Mesenchymal stem cell (in vitro differentiated cells and primary cell): ENCODE measurements at places on chromosomes 2 and 18.

GRCh38 chr2:49798570-49798969 lies 644.3 kb upstream of the FSHR start:
- no peak for DNase-seq

DNA sequence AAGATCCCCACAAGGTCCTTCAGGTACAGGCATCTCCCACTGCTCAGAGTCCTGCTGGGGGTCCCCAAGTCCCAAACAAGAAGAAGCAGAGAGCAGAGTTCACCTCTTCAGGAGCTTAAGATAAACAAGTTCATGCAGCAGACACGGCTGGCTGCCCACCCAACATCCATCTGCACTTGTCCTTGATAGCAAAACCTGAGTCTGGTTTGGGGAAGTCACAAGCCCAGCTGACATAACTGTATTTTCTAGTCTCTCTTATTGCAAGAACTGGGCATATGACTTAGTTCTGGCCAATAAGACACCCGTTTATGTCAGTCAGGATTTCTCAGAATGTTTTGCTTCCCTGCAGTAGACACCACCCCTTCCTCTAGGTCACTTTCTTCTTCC lies 31.8 kb downstream of the AFF3 start:
- no peak for DNase-seq

DNA sequence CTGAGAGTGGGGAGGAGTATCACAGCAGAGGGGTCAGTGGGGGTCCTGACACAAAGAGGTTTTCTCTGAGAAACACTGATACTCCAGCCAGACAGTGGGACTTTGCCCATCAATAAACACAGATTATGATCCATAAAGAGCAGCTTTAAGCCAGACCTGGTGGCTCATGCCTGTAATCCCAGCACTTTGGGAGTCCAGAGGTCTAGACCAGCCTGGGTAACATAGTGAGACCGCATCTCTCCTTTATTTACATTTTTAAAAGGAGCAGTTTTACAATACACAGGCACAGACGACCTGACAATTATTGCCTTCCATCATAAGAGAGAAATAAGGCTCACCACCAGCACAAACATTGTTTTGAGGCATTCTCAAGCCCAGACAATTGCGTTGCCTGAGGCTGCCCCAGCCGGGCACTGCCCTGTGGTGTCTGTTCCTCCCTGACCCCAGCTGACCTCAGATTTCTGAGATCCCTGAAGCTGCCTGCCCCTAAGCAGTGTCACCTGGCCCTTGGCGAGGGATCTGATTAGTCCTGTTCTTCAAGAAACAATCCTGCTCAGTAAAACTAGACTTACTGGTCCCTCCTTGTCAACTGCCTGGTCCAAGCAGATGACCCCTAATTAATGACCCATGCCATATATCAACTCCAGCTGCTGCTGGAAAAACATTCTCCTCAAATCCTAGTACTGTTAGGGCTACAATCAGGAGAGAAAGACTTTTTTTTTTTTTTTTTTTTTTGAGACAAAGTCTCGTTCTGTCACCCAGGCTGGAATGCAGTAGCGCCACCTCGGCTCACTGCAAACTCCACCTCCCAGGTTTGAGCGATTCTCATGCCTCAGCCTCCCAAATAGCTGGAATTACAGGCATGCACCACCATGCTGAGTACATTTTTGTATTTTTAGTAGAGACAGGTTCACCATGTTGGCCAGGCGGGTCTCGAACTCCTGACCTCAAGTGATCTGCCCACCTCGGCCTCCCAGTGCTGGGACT lies 59.4 kb upstream of the SOS1 start:
- no peak for DNase-seq

DNA sequence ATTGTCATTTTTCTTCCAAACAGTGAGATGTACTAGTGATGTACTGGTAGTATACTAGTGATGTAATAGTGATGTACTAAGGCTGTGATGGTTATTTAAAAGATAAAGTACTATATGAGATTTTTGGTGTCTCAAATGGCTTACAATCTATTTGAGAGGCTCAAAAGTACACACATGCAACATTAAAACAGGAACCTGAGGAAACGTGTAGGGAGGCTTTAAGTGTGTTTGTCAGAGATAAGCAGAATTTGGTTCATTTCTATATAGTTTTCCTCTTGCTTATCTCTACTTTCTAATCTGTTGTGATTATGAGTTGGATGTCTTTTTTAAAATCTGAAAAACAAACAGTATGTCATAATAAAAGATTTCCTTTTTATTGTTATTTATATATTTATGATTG lies 100.9 kb upstream of the SERTAD2 start:
- no peak for DNase-seq

DNA sequence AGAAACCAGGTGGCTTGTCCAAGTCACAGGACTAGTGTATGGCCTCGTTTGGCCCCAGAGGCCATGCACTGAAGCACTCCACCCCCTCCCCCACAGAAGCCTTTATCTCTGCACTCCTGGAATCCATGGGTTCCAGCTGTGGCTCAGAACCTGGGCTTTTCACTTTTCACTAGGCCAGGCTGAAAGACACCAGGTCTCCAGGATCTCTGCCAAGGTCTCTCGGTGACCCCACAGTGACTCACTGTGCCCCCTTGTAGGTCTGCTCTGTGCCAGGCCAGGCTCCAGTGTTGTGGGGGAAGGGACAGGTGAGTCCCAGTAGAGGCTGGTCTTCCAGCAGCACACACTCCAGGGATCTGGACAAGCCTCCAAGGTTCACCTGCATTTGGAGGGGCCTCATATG lies 31.0 kb upstream of the GLI2 start:
- DNase-seq, result no peak

GRCh38 chr18:65983750-65984149 lies 232.9 kb downstream of the CDH7 start:
- DNase-seq, result peak; percentile 0

GRCh38 chr2:160876029-160876428 lies 284.2 kb upstream of the TANK start:
- DNase-seq, result no peak

GRCh38 chr2:241812730-241813643 lies 4.0 kb downstream of the NEU4 start:
- no peak for DNase-seq

GRCh38 chr2:30686669-30687068 lies 120.6 kb downstream of the CAPN13 start:
- DNase-seq, result no peak

GRCh38 chr2:180394305-180394704 lies 387.2 kb upstream of the CWC22 start:
- peak; percentile 4 for DNase-seq

DNA sequence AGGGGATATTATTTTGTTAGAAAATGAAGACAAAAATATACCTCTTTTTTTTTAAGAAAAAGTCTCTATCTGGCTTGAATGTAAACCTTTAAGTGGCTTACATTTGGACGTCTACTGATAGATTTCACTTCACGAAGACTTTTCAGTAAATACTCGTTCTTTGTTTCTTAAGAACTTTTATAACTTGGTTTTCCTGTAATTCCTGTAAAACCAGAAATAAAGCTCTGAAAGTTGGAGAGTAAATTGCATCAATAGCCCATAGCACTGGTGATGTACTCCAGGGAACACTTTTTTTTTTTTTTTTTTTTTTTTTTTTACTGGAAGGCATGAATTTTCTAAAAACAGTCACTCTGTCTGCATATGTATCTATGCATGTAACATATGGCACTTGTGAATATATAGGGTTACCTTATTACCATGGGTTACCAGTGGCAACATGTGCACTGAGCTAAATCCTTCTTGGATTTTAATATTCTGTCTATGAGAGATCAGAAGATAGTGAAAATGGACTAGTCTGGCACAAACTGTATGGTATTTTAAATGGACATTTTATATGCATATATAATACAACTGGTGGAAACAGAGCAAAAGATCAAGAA lies 309.2 kb upstream of the TCF4 start:
- no peak for DNase-seq

GRCh38 chr2:65791404-65791975 lies 359.1 kb upstream of the SPRED2 start:
- no peak for DNase-seq

GRCh38 chr2:61733563-61733962 lies 120.3 kb downstream of the FAM161A start:
- no peak for DNase-seq

GRCh38 chr2:63888490-63889402 lies 47.0 kb downstream of the UGP2 start:
- peak; percentile 56 for DNase-seq

DNA sequence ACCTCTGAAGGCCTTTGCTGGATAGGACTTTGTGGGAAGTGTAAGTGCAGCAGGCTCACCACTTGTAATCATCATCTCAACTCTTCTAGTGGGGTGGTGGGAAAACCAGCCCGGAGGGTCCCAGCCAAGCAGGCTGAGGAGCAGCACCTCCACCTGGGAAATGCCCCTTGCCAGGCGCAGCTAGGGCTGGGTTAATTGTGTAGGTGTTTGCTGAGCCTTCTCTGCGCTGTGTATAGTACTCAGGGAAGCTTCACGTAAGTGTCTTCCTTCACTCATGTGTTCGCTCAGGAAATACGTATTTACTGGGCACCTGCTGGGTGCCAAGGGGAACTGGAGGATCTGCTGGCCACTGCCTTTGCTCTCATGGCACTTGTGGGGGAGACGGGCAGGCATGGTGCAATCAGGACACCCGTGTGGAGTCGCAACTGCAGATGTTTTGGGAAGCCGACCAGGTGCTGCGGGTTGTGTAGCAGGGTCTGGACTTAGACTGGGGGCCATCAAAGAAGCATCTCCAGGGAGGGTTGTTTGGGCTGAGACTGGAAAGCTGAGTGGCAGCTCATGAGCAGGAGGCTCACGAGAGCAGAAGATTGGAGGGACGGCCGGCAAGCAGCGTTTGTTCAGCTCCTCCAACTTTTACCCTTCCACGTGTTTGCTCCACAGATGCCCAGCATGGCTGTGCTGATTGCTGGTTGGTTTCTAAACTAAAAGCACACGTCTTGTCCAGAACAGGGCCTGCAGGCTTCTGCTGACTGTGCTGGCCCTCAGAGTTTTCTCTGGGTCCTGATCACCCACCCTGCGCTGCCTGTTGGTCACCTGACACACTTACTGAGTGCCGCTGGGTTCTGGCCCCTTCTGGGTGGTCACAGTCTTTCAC lies 164.6 kb downstream of the LDLRAD4 start:
- DNase-seq, result no peak

DNA sequence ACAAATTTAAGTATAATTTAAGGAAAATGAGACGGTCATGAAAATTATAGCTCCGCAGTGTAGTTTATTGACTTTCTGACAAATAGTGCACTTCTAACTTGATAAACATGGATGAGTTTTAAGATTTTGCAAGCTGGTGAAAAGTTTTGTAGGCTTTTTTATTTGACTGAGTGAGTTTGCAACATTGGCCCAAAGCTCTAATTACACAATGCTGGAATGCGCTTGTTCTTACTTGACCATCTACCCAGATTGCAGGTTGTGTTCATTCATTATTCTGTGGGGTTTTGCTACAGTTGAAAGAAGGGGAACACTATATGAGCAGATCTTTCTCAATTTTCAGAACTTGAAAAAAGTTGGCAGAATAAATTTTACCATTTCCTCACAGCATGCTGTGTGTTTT lies 13.5 kb downstream of the SPOPL start:
- DNase-seq, result no peak

DNA sequence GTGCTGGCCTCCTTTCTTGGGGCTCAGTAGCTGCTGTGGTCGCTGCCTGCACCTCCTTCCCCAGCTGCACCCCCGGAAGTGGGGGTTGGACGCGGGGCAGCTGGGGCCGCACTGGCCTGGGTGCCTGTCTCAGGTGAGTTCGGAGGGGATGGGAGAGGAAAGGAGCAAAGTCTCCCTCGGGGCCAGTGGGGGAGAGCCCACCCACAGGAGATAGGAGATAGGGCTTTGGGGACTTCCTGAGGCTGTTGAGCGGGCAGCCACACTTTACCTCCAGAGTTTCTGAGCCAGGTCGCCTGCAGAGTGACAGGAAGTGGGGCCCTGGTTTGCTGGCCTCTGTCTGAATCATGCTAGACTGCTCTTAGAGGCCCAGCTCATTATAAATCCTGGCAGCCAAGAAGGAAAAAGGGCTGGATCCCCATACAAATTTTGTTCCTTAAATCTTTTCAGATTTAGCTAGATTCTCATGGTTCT lies 8.1 kb downstream of the MBP start:
- no peak for DNase-seq

DNA sequence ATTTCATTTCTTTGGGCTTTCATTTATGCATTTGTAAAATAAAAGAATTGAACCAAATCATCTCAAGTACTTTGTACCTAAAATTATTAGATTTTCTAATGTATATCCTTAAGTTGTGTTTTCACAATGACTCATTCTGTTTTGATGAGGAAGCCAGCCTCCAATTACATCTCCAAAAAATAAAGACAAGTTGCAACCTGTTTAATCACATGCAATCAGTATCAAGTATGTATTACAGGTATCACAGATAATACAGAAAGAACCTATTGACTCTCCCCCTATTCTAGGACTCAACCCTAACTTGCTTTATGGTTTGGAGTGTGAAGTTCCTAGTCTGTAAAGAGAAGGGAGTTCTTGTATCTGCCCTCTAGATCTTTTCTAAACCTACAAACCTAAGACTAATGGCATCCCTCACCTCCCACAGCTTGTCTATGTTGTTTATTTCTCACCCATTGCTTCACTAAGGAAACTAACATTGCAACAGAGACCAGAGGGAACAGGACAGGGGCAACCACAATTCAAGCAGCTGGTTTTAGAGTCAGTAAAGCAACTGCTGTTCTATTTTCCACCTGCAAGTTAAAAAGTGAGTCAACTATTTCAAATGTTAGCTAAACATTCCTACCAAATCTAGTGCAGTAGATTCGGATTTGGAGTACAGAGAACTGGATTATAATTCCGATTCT lies 141.1 kb upstream of the ETAA1 start:
- peak; percentile 89 for DNase-seq

DNA sequence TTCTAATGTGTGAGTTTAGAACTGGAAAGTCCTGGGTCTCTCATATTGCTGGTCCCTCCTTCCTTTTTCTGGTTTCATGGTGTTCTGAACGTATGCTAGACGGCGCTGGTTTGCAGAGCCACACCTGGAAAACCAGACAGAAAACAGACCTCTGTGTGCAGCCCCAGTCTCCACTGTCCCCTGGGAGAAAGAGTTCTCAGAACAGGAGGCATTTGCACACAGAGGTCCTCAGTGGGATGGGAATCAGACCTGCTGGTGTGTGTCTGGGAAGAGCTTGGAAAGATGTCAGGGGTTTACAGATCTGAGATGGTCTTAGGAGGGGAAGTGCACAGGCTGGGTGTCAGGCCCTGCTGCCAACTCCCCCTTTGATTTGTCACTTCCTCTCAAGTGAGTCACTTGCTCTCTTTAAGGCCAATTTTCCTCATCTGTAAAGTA lies 14.9 kb upstream of the MBP start:
- DNase-seq, result peak; percentile 17

GRCh38 chr2:72326759-72327158 lies 179.1 kb upstream of the CYP26B1 start:
- no peak for DNase-seq

DNA sequence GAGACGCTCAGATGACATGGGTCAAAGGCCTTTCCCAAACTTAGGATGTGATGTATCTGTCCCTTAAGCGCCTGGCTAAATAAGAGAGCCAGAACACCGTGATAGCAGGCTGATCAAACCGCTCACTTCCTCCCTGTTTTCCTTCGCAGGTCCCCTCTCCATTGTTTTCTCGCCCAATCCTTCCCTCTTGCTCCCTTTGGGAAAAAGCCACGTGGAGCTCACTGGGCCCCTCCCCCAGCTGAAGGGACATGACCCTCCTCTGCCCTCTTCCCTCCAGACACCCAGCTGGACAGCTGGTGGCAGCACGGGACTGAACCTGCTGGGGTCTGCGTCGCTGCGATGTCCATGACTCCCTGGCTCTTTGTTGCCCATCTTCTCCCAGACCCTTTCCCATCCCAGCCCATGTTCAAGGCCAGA lies 201.7 kb downstream of the TNS1 start:
- DNase-seq, result no peak
